Pancreas (tissue), 10 donors: ENCODE measurements at places on chromosomes 4 and X. TPM values are rescaled to one million over a fixed set of nuclear protein-coding genes. Genes with fewer than 3 reads are reported as not detected.

DNA sequence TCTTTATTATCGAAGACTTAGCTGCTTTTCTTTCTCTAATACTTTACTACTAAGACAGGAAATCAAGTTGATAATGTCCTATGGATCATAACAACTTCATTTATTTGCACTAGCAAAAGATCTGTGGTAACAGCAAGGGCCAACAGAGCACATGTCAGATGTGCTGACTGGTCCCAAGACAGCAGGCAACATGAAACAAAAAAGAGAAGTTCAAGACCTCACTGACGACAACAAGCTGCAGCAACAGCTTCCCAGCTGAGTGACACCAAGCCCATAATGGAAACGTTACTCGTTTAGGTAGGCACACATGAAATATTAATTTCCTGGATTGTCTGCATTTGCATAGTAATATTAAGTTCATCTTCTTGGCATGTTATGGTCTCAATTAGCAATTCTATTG lies 126.9 kb downstream of the UNC5C start:
- H3K27me3 ChIP-seq = no peaks in the 10 kb centered on the region
- H3K27ac ChIP-seq = no peak overlapping the region
- no peak for DNase-seq
- no peak overlapping the region for H3K4me3 ChIP-seq
- no peaks in the 10 kb centered on the region for H3K4me1 ChIP-seq

DNA sequence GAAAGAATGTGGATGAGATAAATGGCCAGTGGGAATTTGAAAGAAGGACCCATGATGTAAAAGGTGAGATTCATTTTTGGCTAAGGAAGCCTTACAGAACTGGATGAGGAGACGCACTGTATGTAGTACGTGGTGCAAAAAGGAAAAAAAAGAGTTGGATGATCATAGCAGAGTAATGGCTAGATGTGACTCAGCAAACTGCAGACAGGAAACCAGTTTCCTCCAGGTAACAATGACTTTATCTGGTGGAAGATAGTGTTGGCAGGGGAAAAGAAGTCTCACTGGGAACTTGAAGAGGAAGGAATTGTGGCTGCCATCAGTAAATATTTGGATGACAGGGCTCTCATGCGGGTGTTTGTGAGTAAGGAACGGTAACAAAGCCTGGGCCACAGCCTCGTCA lies 243.2 kb downstream of the CPE start:
- H3K27ac ChIP-seq = no peak overlapping the region
- DNase-seq = no peak
- no peaks in the 10 kb centered on the region for H3K4me1 ChIP-seq
- no peak overlapping the region for H3K4me3 ChIP-seq
- H3K36me3 ChIP-seq = no peaks in the 10 kb centered on the region

The GPR143 gene
- 1.1 TPM for polyA plus RNA-seq

The NOA1 gene
- polyA plus RNA-seq = 7.8 TPM

The MTM1 gene
- polyA plus RNA-seq = 1.1 TPM

The CXCR3 gene
- 0.11 TPM for polyA plus RNA-seq

- H3K27me3 ChIP-seq = no peaks in the 10 kb centered on the region
- no peaks in the 10 kb centered on the region for H3K4me1 ChIP-seq
- no peak for DNase-seq
- H3K36me3 ChIP-seq = no peaks in the 10 kb centered on the region
Observed at GRCh38 chr4:145565328-145565727, 53.9 kb upstream of the MMAA start.

DNA sequence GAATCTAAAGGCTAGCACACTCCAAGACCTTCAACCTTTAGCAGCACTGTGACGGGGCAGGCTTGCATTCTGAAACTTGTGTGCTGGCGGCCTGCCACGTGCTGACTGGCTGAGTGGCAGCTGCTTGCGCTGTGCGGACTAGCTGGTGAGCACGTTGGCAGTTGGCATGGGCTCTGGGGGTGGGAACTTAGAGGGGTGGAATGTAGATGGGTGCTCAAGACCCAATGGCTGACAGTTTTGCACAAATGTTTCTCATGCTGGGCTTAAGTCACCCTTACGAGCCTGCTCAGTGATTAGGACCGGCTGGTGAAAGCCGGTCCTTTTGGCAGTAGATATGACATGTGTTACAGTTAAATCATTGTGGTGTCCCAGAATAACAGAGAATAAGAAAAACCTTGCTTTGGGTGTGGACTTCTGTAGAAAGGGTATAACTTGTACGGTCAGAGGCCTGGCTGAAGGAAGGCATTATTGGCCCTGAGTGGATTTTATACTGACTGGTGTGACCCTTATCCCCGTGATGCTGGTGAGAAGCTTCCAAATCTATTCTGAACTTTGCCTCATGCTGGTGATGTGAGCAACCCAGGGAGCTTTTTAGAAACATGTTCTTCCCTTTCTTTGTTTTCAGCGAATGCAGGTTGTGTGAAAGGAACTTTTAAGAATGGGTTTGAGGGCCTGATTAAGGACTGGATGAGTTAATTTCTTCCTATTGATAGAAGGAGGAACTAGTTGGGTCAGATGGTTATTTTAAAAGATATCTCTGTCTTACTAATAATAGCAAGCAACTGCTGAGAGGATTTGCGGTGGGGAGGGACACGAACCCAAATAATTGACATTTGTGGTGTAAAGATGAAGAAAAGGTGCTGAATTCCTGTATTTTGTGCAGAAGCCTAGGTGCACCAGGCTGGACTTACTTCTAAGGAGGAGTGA lies 107.4 kb upstream of the SLC4A4 start:
- H3K4me1 ChIP-seq = peaks cover 11% of the 10 kb centered on the region
- H3K27me3 ChIP-seq = no peaks in the 10 kb centered on the region
- H3K4me3 ChIP-seq = peak overlapping the region; percentile 10

- H3K4me3 ChIP-seq = no peak overlapping the region
- no peaks in the 10 kb centered on the region for H3K36me3 ChIP-seq
- DNase-seq = no peak
- H3K27me3 ChIP-seq = no peaks in the 10 kb centered on the region
Observed at GRCh38 chr4:184358521-184359232, 115.7 kb downstream of the IRF2 start.

GRCh38 chrX:85503258-85504158 lies 124.0 kb upstream of the POF1B start:
- no peak overlapping the region for H3K4me3 ChIP-seq
- H3K27ac ChIP-seq = no peak overlapping the region
- no peak for DNase-seq
- no peaks in the 10 kb centered on the region for H3K36me3 ChIP-seq

The SH3RF1 gene
- 5.6 TPM for polyA plus RNA-seq

The SULT1B1 gene
- polyA plus RNA-seq = 0.08 TPM

The SYP gene
- polyA plus RNA-seq = 13.4 TPM

DNA sequence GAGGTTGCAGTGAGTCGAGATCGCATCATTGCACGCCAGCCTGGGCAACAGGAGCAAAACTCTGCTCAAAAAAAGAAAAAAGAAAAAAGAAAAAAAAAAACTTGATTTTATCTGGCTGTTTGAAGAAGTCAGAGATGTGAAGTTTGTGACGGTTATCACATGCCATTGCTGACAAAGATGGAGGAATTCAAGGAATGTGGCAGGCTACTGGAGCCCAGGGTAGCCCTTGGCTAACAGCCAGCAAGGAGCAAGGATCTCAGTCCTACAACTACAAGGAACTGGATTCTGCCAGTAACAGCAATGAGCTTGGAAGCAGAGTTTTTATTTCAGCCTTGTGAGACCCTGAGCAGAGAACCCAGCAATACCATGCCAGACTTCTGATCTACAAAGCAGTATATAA lies 24.3 kb upstream of the TET2 start:
- H3K27ac ChIP-seq = no peak overlapping the region
- no peaks in the 10 kb centered on the region for H3K36me3 ChIP-seq
- no peaks in the 10 kb centered on the region for H3K4me1 ChIP-seq
- no peaks in the 10 kb centered on the region for H3K27me3 ChIP-seq

DNA sequence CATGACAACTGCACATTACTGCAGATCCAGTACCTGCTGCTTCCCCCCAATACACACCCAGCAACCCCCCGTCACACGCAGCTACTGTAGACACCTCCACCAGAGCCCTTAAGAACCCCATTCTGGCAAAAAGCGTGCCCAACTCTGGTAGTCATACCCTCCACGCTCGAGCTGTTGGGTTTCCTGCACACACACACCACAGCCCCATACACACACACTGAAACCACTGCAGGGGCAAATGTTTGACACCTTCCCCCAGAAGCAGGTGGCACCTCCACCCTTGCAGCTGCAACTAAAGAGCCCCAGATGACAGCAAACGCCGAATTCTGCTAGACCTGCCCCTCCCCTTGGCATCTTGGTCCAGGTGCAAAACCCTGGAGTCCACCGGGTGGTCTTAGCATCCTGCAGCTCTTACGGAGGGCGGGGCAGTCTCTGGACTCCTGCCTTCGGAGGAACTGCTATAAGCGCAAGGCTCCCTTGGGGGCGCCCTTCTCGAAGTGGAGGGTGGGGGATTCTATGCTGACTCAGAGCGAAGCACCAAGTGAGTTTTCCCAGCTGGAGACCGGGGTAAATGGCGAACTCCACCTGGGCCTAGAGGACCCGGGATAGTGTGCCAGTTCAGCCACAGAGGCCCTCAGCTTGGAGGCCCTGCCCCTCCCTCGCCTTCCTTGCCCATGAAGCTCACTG lies 1.5 kb downstream of the FRMPD3 start:
- H3K27me3 ChIP-seq = peaks cover 6% of the 10 kb centered on the region
- H3K27ac ChIP-seq = no peak overlapping the region
- no peak for DNase-seq
- H3K4me3 ChIP-seq = no peak overlapping the region

GRCh38 chrX:152968193-152968592 lies 25.7 kb downstream of the PNMA5 start:
- H3K27ac ChIP-seq = no peak overlapping the region
- no peak for DNase-seq
- H3K4me3 ChIP-seq = no peak overlapping the region

DNA sequence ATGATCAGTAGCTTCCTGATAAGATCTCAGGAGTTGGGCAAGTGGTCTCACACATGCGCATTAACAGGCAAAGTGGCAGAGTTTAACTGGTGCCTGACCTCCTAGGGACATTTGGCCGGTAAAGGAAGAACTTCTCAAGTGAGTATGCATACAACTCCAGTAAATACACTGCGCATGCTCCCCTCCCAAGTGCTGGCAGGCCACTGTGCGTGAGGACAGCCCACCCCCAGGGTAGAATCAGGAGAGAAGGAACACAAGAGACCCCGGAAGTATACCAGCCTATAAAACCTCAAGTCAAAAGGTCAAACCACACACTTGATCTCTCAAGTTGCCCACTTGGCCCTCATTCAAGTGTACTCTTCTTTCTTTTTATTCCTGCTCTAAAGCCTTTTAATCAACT lies 225.5 kb upstream of the ANKRD50 start:
- H3K27me3 ChIP-seq = no peaks in the 10 kb centered on the region
- H3K4me3 ChIP-seq = no peak overlapping the region
- no peak for DNase-seq
- no peaks in the 10 kb centered on the region for H3K4me1 ChIP-seq

GRCh38 chr4:40202474-40202873 lies 5.6 kb downstream of the RHOH start:
- no peaks in the 10 kb centered on the region for H3K4me1 ChIP-seq
- no peaks in the 10 kb centered on the region for H3K36me3 ChIP-seq

- no peak overlapping the region for H3K4me3 ChIP-seq
- no peaks in the 10 kb centered on the region for H3K36me3 ChIP-seq
- H3K4me1 ChIP-seq = no peaks in the 10 kb centered on the region
- H3K27ac ChIP-seq = no peak overlapping the region
Observed at GRCh38 chr4:187789078-187789477, 206.5 kb upstream of the ZFP42 start.

DNA sequence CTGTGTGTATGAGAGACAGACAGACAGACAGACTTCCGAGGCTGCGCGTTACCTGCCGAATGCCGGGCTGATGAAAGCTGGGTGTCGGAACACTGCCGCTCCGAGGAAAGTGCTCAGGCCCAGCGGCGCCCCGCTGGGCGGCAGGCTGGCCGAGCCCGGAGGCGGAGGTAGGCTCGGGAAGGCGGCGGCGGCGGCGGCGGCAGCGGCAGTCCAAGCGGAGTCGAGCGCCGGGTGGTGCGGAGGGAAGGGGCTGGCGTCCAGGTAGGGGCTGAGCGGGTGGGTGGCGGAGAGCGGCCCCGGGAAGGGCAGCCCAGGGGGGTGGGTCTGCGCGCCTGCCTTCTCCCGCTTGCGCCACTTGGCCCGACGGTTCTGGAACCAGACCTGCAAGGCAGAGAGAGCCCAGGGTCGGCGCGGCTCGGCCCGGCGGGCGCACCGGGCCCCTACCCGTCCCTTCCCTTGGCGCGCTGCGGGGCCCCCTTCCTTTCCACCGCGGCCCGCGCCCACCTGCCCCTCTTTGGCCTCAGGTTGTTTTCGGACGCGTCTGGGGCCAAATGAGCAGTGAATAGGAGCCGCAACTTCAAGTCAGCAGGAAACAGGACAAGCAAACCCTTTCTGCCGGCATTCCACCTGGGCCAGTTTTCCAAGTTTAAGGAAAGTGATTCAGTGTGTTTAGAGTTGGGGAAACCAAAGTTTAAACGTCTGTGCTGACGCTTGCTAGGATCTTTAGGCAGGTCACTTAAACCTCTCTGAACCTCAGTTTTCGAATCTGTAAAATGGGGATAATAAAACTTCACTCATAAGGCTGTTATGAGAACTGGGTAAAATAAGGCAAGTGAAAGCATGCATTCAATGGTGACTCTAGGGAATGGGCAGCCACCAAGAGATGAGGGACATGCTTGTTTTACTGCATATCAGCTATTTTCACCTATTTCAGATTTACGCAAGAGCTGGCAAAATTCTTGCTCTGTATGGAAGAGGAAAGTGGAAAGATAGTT lies 8.4 kb downstream of the ARX start:
- H3K27me3 ChIP-seq = peaks cover 65% of the 10 kb centered on the region
- H3K4me1 ChIP-seq = peaks cover 2% of the 10 kb centered on the region
- DNase-seq = no peak
- no peaks in the 10 kb centered on the region for H3K36me3 ChIP-seq
- no peak overlapping the region for H3K27ac ChIP-seq

DNA sequence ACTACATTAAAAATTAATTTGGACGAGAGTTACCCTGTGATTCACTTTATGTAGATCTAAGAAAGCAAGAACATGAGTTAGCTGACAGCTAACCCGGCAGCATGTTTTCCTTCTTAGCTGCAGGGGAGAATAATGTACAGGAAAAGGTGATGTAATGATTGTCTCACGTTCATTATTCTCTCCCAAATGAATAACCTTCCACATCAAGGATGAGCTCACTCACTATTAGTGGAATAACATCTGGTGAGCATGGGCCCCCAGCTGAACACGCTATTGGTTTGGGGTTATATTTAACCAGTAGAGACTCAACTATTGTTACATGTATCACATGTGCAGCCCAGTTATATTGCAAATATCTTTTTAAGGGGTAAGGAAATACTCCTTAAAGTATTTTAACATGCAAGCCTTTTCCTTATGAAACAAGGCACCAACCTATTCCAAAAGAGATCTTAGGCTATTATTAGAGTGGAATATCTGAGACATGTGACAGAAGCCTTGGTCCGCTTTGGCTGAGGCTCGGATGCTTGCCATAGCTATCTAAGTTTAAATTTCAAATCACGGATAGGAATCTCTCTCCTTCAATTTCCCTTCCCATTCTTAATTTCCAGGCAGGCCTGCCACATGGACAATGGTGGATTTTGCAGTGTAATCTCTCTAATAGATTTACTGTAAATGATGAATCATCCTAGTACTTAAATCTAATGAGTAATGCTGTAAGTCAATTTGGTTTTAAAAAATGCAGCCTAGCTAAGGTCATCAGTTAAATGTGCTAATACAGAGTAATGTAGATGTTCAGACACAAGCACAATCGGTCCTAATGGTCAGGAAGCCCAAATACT lies 99.0 kb upstream of the OTUD4 start:
- H3K27ac ChIP-seq = no peak overlapping the region
- H3K4me3 ChIP-seq = no peak overlapping the region
- H3K36me3 ChIP-seq = no peaks in the 10 kb centered on the region
- H3K27me3 ChIP-seq = no peaks in the 10 kb centered on the region

GRCh38 chr4:94676970-94677369 lies 80.8 kb upstream of the BMPR1B start:
- no peak overlapping the region for H3K4me3 ChIP-seq
- no peaks in the 10 kb centered on the region for H3K4me1 ChIP-seq
- no peak overlapping the region for H3K27ac ChIP-seq
- H3K27me3 ChIP-seq = no peaks in the 10 kb centered on the region
